CD14-positive monocyte (primary cell): ENCODE measurements at places on chromosomes 16 and 17.

GRCh38 chr17:40404003-40404402 lies 13.7 kb downstream of the TOP2A start:
- no peak for DNase-seq

DNA sequence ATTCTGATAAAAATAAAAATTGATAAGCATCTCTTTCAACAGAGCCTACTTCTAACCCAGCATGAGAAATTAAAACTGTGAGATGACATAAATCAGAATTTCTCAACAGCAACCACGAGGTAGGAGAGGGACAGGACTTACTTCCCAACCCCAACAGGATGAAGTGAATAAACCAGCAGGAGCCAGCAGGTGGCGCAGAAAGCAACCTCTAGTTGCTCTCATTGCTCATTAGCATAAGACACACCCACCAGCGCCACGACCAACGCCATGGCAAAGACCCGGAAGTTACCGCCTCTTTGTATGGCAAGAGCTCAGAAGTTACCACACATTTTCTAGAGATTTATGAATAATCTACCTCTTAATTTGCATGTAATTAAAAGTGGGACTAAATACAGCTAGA lies 189.4 kb upstream of the CDH8 start:
- DNase-seq, result peak; percentile 16

DNA sequence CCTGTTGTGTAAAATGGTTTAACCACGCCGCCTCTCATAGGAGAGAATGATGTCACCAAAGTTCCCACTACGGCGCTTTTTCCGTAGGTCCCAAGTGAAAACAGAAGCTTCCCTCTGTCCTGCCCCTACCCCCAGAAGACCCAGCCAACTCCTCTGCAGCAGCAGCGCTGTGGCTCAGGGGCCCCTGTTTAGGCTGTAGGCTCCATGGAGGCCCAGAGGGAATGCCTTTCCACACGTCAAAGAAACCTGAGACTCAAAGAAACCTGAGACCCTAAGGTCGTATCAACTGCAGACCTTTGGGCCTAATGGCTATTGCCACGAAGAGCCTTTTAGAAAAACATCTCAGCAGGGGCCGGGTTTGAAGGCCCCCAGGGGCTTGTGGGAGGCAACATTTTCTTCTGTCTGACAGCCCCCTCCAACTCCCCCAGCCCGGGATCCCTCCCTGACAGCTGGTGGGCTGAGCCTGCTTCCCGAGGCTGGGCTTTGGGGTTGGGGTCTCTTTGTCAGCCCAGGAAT lies 43.1 kb upstream of the MEAK7 start:
- no peak for DNase-seq

- no peak for DNase-seq
Observed at GRCh38 chr17:1030684-1031532, 34.0 kb downstream of the TIMM22 start.

GRCh38 chr16:67441271-67441753 lies 10.4 kb downstream of the HSD11B2 start:
- DNase-seq, result no peak

DNA sequence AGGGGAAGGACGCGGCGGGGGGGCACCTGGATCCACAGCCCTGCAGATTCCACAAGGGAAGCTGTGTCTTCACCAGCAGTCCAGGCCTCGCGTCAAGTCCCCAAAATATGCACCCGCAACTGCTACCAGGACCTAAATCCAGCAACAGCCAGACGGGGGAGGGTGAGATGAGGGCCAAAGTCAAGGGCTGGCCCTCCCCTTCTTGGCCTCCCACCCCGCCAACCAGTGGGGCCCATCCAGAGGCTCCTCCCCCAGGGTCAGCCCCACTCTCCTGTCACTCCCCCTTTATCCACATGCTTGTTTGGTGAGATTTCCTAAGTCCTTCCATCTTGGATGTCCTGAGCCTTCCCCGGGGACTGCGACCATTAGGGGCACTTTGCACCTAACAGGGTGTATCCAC lies 138.7 kb downstream of the ENGASE start:
- no peak for DNase-seq

- DNase-seq, result no peak
Observed at GRCh38 chr16:47043970-47044684, 70.7 kb upstream of the DNAJA2 start.

DNA sequence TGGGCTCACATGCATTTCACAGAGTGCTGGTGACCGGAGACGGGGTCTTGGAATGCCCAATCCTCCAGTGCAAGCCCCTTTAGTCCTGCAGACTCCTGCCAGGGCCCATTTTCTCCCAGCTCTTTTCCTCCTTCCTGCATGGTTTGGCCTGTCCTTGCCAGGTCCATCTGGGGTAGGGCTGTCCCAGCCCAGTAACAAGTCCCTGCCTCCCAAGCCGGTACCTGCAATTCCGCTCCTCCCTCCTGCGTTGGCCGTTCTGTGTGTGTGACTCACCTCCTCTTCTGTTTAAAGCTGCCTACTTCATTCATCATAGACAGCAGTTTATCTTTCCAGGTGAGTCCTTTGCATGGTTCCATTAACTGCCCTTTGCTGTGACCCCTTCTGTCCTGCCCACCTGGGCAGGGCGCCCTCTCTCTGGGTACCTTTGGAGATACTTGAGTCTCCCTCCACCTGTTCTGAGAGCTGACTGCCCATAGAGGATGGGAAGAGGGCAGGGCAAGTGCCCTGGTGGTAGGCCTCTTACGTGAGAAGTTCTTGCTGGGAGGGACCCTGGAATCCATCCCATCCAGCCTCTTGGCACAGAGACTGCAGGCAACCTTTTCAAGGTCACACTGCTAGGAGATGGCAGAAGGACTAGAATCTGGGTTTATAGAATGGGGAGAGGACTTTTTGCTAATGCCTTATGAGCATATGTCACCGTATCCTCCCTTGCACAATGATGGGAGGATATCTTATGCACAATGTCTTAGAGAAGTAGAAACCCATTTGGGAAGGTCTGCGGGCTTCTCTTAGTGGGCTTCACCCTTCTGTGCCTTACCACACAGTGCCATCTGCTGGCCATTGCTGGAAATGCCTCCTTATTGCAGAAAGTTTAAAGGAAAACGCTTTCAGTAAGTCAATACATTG lies 29.7 kb upstream of the LGALS9 start:
- DNase-seq, result peak; percentile 75

DNA sequence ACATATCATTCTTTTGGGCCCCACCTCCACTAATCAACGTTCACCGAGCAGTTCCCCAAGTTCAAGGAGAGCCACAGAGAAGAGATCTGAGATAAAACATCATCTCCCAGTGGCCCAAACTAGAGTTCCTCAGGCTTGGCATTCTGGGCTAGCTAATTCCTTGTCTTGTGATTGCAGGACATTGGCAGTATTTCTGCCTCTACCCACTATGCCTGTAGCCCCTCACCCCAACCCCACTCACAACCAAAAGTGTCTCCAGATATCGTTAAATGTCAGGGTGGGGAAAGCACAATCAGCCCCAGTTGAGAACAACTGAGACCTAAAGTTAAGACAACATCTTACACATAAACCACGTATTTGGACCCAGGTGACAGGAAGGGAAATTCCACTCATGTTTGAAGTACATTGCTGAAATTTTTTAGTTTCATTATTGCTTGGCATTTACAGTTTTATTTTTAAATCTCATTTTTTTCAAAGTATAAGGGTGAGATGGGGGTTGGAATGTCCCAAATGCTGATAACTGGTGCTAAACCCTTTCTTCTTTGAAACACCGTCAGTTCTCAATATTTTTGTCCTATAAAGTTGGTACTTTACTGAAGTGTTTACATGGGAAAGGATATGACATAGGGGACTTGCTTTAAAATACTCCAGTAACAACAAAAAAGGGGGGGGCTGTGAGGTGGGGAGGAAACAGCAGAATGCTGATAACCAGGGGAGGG lies 13.6 kb downstream of the ZC3H7A start:
- DNase-seq, result peak; percentile 21

- no peak for DNase-seq
Observed at GRCh38 chr17:65099941-65100315, 37.2 kb upstream of the RGS9 start.

- no peak for DNase-seq
Observed at GRCh38 chr17:79926142-79926604, 86.9 kb upstream of the CBX4 start.

DNA sequence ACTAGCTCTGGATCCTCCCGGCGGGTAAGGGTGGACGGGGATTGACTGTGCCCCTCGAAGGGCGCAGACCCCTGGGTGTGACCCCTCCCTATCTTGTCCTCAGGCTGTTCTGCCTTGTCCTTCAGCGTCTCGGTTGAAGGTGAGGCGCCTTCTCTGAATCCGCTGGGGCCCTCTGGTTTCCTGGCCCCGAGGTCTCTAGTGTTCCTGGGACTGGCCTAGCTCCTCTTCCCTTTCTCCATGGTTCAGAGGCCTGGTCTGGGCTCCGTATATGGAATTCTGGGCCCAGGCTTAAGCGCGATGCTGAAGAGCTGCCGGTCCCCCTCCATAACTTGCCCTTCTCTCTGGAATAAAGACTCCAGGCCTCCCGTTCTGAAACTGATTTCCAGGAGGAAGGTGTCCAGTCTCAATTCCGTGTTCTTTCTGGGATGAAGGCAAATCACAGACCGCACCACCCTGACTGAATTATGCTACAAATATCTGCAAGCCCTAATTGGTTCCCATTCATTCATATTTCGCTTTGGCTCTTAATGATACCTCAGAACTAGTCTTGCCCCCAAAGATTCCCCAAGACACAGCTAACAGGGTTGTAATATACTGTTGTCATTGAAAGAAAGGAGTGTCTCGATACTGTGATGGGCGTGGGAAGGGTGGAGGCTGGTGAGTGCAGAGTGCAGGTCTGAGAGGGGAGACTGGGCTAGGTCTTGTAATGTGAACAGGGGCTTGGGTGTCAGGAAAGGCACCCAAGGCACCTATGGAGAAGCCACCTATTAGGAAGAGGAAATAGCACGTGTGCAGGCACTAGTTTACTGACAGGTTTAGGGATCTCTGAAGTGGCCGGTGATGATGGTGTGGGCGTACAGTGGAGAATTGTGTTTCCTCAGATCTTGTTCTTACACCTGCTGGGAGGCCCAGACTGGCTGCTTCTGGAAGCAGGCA lies 851 bp downstream of the EDC4 start:
- DNase-seq, result no peak

DNA sequence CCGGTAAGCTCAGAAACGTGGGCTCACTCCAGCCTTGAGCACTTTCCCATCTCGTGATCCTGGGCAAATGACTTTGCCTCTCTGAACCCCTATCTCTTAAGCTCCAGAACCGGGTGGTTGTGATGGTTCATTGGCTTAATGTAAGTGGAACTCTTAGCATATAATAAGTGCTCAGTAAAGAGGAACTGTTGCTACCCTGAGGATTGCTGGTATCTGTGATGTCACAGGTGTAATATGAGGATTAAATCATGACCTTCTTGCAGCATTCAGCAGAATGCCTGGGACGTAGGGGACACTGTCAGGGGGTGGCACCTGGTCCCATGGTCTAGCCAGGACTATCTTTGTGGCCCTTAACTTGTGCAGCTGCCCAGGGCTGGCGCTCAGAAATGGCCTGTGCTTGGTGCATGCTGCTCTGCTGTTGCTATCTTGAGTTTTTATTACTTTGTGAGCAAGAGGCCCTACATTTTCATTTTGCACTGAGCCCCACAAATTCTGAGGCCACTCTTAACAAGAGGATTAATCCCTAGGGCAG lies 68.8 kb downstream of the SREBF1 start:
- no peak for DNase-seq

- no peak for DNase-seq
Observed at GRCh38 chr17:49987681-49988441, 7.2 kb downstream of the DLX3 start.

- DNase-seq, result no peak
Observed at GRCh38 chr16:89431158-89431584, 59.2 kb downstream of the ANKRD11 start.
